ENCODE measurements at places on chromosomes 16 and 17.

- DNase-seq: no peak
Measured at GRCh38 chr17:41416479-41416878, 7.9 kb downstream of the KRT37 start.

DNA sequence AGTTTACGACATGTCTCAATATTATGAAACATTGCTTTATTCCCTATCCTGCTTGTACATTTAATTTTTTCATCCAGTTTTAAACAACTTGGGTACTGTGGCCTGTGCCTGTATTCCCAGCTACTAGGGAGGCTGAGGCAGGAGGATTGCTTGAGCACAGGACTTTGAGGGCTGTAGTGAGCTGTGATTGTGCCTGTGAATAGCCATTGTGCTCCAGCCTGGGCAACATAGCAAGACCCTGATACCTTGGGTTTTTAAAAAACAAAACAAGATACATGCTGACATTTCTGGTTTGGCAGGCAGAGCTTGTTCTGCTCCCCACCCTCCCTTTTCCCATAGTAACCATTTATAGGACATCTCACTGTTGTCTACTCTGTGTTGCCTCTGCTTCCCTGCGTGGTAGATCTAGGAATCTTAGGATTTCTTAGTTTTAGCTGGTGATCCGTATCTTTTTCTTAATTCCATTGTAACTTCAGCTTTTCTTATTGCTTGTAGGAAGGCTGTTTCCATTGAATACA is 35.6 kb downstream of the TENT4B start:
- DNase-seq: no peak

GRCh38 chr17:67049025-67049739 is 4.8 kb downstream of the CACNG1 start:
- DNase-seq: no peak

DNA sequence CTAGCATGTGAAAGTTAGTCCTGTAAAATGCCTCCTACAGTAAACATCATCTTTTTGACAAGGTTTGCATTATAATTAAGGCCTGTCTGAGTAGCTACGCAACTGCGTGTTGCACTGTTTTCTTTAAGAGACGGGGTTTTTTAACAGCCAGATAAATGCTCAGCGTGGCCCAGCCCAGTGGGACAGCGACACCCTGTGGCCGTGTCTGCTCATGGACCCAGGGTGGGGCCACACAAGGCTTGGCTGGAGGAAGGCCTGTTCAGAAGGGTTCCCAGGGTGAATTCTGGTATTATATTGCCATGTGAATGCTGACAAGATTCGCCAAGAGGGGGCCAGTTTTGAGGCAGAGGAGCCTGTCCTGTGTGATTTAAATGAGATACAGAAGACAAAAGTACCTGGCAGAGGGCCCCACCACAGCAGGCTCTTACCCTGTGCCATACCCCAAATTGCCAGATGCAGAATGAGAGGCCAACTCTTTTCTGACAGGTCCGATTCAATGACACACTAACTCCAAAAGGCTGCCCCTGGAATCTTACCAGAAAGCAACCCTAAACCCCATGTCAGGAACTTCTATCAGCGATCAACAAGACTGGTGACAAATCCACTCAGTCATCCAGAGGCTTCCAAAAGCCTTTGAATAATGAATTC is 65.9 kb upstream of the IRX6 start:
- no peak for DNase-seq

DNA sequence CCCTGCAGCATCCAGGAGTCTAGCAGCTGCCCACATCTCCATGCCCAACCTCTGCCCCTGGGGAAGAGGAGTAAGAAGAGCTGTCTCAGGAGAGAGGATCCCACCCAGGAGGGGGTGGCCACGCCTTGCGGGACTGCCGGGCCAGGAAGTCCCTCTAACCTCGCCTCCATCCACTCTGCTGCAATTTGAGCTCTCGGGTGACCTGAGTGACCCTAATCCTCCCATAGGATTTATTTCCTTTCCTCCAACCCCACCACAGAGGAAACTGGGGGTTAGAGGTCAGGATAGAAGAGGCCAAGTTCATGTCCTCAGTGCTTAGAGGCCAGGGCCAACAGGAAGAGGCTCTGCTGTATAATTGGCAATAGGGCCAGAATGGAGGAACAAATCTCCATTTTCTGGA is 22.6 kb upstream of the NGFR start:
- no peak for DNase-seq

DNA sequence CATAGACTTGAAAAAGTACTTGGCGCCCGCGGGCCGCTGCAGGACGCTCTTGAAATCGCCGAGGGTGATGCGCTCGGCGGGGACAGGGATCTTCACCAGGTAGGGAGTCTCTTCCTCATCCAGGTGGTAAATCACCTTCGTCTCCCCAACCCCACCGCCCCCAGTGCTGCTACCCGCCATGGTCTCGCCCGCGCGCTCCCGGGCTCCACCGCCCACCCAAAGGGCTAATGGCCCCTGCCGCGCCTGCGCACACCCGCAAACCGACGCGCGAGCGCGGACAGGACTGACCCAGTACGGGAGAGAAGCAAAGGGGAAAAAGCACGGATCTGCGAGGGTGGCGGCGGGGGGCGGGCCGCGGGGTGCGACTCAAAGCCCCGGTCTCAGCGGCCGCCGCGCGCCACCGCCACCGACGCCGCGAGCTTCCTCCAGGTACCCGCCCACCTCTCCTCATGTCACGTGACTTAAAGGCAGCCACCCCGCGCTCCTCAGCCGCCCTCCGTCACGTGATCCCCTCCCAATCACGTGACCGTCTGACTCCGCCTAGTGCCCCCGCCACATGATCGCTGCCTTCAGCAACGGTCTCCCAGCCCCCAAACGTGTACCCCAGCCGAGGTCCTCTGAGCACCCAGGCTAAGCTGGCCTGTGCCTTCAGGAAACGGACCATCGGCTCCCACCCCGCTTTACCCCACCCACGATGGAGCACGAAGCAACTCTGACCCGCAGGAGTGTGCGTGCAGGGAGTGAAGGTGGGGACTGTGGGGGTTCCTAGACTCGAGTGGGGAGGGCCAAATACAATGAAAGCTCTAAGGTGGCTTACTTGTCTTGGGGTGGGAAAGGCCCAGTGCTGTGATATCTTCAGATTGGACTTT is at the start of gene DVL2:
TSS of gene DVL2 (minus strand) at position 435 of the 869 bp plus-strand sequence. CDS start at position 180, 255 bp downstream.
- DNase-seq: peak; percentile 89

GRCh38 chr17:64160378-64160777 is 30.4 kb upstream of the ERN1 start:
- DNase-seq: no peak

- no peak for DNase-seq
Measured at GRCh38 chr17:33511670-33512069, 218.6 kb upstream of the ASIC2 start.

DNA sequence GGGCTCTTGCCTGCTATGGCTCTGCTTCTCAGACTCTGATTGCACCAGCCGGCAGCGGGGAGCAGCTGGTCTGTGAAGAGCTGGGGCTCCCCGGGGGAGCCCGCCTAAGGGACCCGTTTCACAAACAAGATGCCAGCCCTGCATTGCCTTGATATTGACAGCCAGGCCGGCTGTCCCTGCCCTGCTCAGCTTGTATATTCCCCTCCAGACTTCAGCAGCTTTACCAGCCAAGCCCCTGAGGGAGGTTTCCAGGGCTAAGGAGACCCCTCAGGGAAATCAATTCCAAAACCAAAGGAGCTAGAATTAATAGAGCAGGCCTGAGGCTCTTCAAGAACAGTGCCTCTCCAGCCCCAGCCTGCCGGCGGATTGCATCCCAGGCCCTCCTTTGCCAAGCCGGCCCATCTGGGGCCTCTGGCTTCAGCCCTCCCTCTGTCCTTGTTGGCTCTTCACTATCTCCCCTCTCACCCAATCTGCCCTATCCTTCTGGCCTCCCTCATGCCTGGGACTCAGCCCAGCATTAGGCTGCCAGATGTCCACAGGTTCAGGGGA is 5.7 kb downstream of the CALB2 start:
- no peak for DNase-seq

- no peak for DNase-seq
Measured at GRCh38 chr16:85470873-85471272, 142.2 kb upstream of the GSE1 start.

- DNase-seq: no peak
Measured at GRCh38 chr17:40377832-40378231, 13.3 kb upstream of the GJD3 start.

DNA sequence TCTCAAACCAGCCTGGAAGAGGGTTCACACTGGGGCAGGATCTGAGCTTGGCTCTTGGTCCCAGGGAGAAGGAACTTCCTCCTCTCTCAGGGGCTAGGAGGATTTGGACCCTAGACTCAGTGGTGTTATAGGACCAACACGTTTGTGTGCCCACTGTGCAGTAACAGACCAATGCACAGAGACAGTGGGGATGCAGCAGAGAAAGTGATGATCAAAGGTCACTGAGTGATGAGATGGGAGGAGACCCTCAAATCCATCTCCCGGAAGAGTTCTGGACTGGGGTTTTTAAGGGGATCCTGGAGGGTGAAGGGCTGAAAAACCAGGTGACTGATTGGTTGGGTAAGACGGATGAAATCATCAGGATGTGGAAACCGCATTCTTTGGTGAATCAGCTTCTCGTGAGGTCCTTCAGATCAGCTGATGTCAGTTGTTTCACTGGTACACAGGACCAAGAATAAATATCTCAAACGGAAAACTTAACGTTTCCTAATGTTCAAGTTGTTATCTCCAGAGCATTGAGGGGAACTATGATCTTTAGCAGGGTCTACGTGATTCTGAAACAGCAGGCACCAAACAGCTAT is 3.3 kb upstream of the VAC14 start:
- DNase-seq: no peak

- DNase-seq: no peak
Measured at GRCh38 chr17:57675427-57676387, 69.4 kb downstream of the CCDC182 start.

DNA sequence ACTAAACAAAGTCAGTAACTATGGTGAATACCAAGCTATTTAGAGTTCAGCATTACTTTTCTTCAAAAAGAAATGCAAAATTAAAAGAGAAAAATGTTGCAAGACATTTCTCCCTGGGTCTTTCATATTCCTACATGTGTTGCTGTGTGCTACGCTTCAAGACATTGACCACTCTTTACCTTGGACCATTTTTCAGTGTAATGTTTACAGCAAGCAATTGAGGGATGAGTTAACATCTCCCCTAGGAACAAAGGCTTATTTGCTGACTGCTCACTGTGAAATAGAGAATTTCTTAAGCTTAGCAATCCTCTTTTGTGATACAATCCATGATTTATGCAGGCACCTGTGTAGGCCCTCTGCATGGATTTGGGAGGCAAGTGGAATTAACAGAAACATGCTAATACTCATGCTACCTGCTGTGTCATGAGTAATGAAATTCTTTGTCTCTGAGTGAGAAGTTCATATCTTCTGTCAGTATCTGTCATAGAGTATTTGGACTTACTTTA is 1202.9 kb upstream of the CDH8 start:
- DNase-seq: no peak

- DNase-seq: no peak
Measured at GRCh38 chr16:30903596-30903995, 7.2 kb downstream of the CTF1 start.

- no peak for DNase-seq
Measured at GRCh38 chr17:16997514-16998429, 25.9 kb upstream of the TNFRSF13B start.

GRCh38 chr16:22262460-22262859 is 34.7 kb upstream of the POLR3E start:
- no peak for DNase-seq

GRCh38 chr16:27785307-27785678 is 235.3 kb downstream of the KATNIP start:
- DNase-seq: no peak

- DNase-seq: no peak
Measured at GRCh38 chr16:86994651-86995171, 322.5 kb downstream of the C16orf95 start.

Data from activated effector memory CD4-positive, alpha-beta T cell treated with Interleukin-2 at 50 U/mL for 16 hours (primary cell).